Ammon's horn (tissue), 1 donor: ENCODE measurements at places on chromosomes 12 and 14.

DNA sequence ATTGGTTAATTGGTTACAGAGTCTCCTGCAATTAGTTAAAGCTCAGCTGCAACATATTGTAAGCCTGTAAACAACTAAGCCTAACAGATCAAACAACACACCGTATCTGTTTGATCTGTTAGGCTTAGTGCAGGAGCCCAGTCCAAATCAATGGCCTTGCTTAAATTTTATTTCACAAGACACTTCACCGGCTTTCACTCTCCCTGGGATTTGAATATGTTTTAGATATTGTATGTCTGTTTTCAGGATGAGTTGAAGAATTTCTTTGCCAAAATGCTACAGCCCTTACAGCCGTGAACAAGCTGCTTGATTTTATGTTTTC, 5.5 kb upstream of the RNASE1 start:
- no peak for DNase-seq

DNA sequence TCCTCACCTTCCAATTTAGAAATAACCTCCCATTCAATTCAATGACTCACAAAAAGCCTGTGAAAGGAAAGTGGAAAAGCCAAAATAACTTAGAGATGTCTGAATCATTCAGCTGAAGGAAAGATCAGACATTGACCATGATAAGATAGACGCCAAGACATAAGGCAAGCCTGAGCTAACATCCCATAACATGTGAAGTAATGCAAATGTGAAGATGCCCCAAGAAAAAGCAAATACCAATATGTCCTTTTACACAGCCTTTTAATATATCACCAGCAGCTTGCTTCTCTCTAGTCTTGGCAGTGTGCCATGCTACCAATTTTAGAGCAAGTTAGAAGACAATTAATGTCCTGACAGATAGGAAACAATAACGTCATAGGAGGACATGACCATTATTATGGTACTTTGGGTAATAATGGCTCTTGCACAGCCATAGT, 2.4 kb upstream of the NUMB start:
- peak; percentile 37 for DNase-seq

DNA sequence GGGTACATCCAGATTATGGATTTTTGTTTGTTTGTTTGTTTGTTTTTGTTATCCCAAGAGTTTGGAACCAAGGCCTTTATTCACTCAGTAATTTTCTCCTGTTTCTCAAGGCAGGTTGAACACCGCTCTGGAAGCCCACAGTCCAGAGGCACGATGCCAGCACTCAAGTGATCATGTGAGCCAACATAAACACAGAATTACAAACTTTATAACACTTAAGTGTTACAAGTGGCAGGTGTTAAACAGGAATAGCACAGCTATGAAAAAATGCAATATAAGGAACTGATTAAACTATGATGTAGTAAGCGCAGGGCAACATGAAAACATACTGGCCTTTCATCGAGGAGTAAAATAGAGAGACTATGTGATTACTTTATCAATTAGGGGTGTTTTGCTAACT, 1885.8 kb upstream of the SEL1L start:
- no peak for DNase-seq

DNA sequence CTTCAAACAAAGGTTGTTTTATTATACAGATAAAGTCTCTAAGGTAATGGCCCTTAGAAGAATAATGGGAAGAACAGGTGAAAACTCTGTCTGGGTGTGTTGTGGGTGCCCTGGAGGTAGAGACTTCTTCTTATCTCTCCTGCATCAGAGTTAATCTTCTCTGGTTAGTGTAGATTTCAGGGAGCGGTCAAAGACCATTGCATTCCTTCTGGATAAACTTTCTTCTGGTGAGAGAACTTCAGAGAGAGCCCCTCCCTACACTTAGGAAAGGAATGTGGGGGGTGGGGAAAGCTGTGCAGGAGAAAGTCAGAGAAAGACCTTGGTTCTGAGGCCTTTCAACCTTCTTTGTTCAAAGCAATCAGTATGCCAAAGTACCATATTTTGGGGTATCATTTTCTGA, 658.5 kb downstream of the DIO2 start:
- no peak for DNase-seq

- no peak for DNase-seq
Observed at GRCh38 chr12:26863515-26863914, 30.5 kb upstream of the ITPR2 start.

DNA sequence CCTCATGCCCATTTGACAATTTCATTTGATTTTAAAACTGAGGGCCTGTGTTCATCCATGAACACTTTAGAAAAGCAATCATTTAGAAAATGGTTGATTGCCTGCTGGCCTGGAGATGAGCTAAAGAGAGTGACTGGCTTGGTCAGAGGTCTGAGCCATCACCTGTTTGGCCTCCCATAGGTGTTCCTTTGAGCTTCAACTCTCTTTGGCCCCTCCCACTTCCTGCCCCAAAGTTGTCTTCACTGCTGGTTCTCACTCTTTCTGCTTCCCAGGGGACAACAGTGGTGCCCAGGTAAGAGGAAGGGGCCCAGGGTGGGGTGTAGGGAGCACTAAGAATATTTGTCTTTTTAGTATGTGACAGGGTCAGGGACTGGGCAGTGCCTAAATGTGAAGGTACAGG, 4.9 kb upstream of the TCP11L2 start:
- DNase-seq = no peak

GRCh38 chr12:132363661-132364347, 34.4 kb upstream of the GALNT9 start:
- no peak for DNase-seq

DNA sequence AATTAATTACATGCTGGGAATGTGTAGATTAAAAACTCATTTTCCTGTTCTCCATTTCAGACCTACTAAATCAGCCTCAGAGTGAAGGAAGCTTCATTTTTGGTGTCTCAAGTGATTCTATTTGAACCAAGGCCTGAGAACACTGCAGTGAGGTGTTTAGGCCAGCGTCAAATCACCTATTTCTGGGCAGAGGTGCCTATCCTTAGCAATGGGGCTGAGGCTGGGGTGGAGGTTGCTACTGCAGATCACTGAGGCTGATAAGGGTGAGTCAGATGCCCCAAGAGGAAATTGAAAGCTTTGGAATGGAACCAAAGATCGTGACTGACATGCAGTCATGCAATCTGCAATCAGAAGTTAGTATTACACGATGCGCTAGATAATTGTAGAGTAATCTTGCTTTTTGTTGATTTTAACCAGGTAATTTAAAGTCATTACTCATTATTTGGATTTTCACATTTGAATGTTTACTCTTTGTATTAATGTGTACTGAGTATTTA, 4.4 kb downstream of the TXNRD1 start:
- DNase-seq = no peak

DNA sequence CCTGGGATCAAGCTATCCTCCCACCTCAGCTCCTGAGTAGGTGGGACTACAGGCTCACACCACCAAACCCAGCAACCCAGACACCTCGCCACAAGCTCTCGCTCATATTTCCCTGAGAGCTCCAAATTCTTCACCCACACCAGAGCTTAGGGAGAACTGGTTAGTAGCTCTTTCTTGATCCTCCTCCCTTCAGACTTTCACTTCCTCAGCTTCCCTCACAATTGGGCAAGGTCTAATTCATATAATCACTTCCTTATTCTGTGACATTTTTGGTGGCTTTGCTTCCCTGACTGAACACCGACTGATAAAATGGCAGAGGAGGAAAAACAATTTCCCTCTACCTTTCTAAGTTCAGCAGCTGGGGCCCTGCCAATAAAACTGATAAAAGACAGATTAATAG, 88.5 kb downstream of the GXYLT1 start:
- peak; percentile 49 for DNase-seq

DNA sequence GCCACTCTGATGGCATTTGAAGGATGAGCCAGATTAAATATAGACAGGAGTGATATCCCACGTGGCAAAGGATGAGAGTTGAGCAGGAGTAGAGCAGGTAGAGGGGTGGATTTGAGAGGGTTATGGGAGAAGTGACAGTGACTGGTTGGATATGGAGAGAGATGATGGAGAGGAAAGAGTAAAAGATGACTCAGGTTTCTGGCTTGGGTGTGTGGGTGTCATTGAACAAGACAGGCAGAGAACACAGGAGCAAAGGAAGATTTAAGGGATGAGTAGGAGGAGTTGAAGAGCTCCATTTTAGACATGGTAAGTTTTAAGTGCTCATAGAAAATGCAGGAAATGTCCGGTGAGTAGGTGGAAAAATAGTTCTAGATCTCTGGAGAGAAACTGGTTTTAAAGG, 136.9 kb downstream of the EGLN3 start:
- no peak for DNase-seq
